ENCODE measurements at places on chromosomes 12 and 14.

DNA sequence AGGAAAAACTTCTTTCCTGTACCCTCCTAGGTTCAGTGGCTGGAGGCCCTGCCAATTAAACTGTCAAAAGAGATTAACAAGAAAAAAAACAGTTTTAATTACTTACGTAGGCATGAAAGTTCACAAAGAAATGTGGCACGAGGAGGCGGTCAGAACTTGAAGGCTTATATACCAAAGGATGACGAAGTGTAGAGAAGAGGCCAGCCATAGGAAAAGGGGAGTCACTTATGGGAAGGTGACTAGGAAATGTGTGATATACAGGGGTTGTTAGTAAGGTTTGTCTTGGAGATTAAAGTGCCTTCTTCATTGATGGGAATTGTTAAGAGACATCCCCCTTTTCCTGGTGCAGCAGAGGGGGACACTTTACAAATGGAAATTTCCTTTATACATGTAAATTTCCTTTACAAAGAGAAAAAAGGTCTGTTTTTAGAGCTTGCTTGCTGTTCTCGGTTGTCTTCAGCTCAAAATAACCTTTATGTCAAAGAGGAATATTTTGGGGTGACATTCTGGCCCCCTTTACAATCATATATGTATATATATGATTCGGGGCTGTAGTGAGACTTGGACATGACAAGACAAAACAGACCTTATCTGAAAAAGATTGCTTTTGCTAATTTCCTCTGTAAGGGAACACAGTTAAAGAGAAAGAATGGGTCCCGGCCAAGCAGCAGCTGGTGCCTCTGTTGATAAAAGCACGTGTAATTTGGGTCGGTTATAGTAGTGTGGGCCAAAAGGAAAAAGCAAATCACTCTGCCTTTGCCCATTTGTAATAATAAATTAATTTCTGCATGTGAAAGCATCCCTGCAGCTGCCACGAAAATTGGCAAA lies 38.6 kb downstream of the SYNE2 start:
- no peak for DNase-seq

DNA sequence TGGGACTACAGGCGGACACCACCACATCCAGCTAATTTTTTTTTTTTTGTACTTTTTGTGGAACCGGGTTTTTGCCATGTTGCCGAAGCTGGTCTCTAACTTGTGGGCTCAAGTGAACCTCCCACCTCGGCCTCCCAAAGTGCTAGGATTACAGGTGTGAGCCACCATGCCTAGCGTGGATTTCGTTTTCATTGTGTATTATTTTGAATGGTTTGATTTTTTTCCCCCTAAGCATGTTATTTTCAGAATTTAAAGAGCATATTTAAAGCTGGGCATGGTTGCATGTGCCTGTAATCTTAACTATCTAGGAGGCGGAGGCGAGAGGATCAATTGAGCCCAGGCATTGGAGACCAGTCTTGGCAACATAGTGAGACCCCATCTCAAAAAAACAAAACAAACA lies 13.1 kb downstream of the TMEM63C start:
- no peak for DNase-seq

- DNase-seq, result no peak
Measured at GRCh38 chr12:51910168-51910567, 2.9 kb downstream of the ACVRL1 start.

DNA sequence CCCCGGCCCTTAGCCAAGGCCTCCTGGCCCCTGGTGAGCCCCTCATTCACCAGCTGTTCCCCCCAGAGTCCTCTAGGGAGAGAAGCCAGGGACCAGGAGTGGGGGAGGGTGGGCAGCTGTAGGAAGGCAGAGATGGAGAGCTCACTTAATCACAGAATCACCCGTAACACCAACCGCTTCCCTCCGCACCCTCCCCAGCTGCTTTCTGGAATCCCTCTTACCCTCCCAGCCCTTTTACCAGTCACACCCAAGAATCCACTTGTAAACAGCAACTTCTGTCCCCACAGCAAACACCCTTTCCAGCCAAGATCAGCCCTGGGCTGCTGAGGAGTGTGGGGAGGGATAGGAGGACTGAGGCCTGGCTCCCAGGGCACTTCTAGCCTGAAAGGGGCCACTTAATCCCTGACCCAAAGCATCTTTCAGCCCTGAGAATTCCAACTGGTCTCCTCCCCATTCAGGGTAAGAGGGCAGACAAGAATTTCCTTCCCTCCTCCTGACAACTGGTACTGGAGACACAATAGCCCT lies 18.8 kb downstream of the NCKAP5L start:
- no peak for DNase-seq

- no peak for DNase-seq
Measured at GRCh38 chr14:99169776-99170356, 102.1 kb downstream of the BCL11B start.

GRCh38 chr12:60494244-60494643 lies 898.4 kb downstream of the SLC16A7 start:
- DNase-seq, result peak; percentile 22

DNA sequence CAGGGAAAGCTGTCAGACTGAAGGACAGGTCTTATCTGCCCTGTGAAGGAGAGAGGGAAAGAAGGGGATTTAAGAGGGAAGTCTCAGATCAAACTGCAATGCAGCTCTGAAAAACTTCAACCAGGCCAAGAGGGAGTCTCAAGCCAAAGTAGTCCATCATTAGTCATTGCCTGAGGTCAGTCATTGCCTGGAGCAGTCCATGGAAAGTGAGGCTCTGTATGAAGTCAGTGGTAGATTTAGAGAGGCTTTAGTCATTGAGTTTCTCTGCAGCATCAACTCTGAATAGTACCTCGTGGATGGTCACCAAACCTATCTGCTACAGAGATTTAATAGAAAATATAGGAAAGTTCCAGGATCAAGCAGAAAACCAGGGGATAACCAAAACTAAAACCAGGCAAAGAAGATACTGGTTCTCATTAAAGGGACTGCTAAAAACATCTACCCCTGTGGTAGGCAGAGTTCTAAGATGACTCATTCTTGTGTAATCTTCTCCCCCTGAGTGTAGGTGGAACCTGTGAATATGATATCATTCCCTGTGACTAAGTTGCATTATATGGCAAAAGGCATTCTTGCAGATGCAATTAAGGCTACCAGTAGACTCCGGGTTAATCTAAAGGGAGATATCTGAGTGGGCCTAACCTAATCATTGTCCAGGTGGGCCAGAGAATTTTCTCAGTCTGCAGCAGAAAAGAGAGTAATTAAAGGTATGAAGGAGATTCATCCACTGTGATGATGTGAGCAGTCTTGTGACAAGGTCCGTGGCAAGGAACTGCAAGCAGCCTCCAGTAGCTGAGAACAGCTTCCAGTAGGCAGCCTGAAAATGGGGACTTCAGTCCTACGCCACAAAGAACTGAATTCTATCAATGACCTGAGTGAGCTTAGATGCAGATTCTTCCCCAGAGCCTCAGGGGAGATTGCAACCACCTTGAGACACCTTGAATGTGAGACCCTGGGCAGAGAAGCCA lies 123.1 kb downstream of the GALC start:
- no peak for DNase-seq
